ENCODE measurements at places on chromosomes 11 and 22.
A peak's percentile ranks its signal among the peaks of the same experiment; 100 is the strongest.

- DNase-seq: no peak
These were observed 13.3 kb downstream of the CLDN5 start for GRCh38 chr22:19510919-19511341.

- no peak for DNase-seq
These were observed 19.5 kb upstream of the NTM start for GRCh38 chr11:131350872-131351271.

GRCh38 chr11:14971865-14972580 is at the start of gene CALCA:
Gene CALCA (minus strand): TSS chr11:14972351. CDS start chr11:14971192, 1,159 bp downstream.
- DNase-seq: no peak

DNA sequence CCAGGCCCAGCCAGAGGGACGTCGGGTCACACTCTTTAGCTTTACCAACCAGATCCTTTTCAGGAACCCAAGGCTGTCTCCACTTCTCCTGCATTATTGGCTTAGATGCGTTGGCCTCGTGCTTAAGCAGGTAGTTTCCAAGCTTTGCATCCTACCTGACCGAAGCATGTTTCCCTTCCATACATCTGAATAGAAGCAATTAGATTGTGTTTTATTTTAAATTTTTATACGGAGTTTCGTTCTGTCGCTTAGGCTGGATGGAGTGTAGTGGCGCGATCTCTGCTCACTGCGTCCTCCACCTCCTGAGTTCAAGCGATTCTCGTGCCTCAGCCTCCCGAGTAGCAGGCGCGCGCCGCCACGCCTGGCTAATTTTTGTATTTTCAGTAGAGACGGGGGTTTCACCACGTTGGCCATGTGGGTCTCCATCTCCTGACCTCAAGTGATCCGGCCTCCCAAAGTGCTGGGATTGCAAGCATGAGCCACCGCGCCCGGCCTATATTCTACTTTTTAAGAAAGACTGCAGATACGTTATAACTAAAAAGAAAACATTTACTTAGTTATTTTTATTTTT is 677 bp downstream of the DYNC2H1 start:
- DNase-seq: no peak

GRCh38 chr11:10358696-10359095 is 53.8 kb downstream of the ADM start:
- no peak for DNase-seq

DNA sequence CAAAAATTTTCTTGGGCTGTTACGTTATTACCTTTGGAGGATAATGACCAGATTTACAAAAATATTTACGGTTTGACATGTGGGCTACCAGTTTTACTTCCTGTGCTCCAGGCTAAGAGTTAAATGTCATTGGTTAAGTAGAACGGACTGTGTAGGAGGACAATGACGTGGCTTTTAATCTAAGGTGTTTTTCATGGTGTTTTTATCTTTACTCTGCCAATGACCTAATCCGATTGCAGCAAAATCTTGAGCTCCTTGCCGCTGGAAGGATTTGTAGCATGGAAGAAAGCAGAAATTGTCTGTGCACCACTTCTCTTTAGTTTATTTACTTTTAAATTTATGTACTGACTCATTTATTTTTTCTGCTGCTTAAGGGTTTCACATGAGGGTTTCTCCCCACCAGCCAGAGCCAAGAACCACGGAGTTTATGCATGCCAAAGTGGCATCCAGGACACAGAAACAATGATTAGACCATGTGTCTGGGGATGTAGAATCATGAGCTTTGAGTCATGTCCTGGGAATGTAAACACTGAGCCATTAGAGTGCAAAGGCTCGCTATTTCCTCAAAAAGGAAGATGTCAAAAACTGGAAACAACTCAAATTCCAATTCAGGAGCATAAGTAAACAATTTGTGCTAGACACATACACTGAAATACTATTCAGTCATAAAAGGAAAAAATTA is 1.9 kb upstream of the CARD16 start:
- DNase-seq: peak; percentile 96

DNA sequence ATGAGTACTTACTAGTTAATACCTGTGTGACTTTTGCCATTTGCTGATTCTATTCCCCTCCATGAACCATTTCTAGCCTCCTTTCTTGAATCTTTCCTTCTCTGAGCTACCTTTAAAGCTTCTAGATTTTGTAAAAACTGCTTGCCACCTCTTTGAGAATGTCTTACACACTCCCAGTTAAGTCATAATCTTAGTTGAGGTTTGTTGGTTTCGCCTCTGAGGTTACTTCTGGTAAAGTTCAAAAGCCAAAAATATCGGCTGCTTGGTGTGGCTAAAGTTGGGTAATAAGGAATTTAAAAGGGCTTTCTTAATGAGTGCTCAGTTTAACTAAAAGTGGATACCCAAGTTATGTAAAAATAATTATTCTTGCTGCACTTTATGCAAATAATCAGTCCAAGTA is 10.4 kb upstream of the GLYAT start:
- no peak for DNase-seq

- no peak for DNase-seq
These were observed 54.7 kb downstream of the GRAMD4 start for GRCh38 chr22:46674906-46675305.

- no peak for DNase-seq
These were observed 24.8 kb downstream of the PAK1 start for GRCh38 chr11:77449060-77449521.

DNA sequence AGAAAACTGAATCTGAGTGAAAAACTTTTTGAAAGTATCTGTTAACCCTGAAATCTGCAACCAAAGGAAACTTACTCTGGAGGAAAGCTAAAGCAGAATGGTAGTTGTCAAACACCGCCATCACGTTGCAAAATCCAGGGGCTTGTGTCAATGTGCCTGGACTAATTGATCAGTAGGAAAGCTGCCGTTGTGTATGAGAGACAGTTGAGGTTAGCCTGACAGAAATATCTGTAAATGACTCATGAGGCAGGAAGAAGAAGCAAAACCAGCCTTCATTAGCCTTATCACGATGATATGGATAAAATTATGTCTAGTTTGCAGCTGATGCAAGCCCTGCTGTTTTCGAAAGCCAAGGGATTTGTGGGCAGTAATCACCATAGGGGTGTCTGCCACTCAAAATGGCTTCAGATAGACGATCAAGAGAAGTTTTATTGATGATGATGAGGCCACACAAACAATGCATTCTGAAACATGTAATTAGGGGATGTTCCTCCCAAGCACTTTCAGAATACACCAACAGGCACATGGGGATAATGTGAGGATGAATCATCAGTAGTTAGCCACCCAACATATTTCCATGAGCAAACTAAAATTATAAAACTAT is 8.9 kb downstream of the SCGB1A1 start:
- DNase-seq: peak; percentile 35

- DNase-seq: no peak
These were observed 762 bp upstream of the CCDC134 start for GRCh38 chr22:41799486-41800347.

DNA sequence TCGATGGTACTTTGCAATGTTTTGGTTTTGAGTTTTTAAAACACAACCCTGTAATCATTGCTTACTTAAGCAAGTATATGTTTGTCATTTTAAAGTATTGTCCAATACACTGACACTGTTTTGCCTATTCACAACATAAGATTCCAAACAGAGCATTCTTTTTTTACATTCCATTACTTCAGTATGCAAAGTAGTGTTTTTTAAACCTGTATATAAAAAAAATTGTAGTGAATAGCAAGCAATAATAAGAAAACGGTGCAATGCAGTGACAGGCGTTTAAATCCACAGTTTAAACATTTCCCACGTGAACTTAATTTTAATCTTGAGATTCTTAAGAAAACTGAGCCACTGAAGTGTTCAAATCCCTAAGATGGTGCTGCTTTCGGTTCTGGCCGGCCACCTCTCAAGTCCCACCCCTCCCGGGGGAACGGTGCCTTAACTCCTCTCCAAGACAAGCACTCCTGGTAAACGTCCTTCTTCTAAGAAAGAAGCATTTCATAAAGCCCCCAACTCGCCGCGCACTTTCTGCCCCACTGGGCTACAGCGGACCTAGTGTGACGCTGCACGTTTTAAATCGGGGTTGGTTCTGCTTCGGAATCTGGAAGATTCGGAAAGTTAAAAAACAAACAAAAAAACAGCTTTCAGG is 2.9 kb downstream of the PGR start:
- DNase-seq: no peak

- peak; percentile 83 for DNase-seq
These were observed 74.6 kb downstream of the RAB30 start for GRCh38 chr11:82996966-82997606.

DNA sequence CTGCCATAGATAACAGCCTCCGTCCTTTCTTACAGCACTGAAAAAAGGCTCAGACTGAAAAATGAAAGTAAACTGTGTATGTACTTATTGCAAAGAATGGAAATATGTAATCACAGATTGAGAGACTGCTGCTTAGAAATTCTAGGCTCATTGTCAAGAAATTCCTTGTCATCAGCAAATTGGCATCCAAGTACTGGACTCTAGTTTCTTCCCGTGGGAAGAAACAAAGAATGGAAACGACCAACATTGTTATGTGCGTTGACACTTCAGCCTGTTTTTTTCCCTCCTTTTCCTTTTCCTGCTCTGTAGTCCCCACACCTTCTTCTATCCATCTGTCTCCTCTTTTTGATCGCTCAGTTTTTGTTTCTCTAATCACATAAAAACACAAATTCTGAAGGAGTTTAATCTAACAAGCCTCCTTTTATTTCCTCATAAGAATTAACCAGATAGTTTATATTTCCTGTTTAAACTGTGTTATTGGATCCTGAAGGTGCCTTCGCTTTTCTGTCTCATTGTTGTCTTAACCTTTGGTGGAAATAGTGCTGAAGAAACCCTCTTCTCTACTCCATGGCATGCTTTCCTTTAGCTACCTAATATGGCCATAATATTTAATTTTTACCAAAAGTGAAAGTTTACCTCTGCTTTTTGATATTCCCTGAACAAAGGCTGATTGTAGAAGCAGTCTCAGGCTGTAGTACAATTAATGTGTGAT is 20.0 kb upstream of the CASP12 start:
- peak; percentile 64 for DNase-seq

DNA sequence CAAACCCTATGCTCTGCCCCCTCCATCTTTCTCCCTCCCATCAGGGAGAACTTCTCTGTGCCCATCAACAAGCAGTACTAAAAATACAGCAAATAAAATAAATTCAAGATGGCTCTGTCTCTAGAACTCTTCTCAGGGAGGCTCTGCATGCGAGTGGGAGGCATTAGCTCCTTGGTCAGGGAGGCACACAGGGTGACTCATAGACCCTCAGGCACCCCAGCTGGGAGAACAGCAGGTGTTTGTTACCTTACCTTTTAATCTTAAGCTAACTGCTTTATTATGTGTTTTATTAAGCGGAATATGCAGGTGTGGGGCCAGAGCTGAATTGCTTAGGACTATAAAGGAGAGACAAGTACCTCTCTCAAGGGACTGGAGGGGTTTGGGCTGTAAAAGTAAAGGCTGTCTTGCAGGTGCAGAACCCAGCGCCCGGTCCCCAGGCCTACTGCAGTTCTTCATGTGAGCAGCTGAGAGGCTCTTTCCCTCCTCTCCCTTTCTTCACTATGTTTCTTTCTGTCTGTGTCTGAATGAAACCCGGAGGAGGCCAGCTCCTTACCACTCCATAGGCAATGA is 20.8 kb downstream of the CSNK2A3 start:
- peak; percentile 51 for DNase-seq

DNA sequence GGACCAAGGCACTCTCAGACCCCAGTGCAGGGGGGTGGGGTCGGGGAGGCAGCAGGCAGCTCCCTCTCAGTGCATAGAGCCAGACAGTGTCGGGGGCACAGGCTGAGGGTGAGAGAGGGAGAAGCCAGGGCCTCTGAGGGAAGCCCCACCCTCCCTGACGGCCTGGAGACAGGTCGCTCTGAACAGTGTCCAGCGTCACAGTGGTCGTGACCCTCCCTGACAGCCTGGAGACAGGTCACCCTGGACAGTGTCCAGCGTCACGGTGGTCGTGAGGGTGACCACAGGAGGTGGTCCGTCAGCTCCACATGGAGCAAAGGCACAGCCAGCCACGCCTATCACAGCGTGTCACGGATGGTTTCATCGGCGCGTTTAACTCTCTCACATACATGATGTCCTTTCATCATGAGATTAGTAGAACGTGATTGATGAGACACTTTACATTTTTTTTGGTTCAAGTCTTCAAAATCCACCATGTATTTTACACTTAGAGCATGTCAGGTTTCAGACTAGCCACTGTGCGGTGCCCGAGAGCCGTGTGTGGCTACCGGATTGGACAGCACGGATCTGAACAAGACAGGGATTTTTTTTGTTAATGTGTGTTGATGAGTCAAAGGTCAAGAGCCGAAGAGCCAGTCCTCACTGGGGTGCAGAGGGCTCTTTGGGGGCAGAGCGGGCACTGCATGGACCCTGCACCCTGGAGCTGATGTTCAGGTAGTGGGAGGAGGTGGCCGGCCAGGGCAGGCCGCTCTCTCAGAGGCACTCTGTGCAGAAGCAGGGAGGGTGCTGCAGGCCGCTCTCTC is 23.9 kb upstream of the PANX2 start:
- no peak for DNase-seq

- no peak for DNase-seq
These were observed 4.7 kb upstream of the MAJIN start for GRCh38 chr11:64976651-64977050.

DNA sequence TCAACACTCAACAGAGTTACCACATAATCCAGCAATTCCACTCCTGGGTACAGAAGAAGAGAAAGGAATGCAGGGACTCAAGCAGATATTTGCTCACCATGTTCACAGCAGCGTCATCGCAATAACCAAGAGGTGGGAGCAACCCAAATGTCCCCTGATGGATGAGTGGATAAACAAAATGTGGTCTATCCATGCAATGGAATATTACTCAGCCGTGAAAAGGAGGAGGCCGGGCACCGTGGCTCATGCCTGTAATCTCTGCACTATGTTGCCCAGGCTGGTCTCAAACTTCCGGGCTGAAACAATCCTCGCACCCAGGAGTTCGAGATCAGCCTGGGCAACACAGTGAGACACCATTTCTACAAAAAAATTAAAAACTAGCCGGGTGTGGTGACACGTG is 131.7 kb downstream of the CTTN start:
- no peak for DNase-seq

DNA sequence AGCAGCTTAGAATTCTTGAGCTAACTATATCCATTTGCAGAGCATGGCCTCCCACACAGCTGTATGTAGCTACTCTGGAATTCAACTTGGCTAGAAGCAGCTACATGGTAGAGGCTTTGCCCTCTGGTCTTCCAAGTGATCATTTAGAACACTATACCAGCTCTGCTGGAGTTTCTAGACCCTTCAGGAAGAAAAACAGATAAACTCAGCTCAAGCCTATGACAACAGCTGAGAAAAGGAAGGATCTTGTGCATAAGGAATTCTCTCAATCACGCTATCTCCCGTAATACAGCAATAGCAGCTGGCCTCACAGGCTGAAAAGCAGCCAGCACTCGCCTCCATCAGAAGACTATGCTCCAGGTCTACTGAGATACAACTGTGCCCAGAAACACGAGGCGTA is 50.6 kb upstream of the APOA1 start:
- DNase-seq: no peak

Data from PC-3 (cell line).